ENCODE measurements at places on chromosomes 13 and 19. TPM values are rescaled to one million over a fixed set of nuclear protein-coding genes. Genes with fewer than 3 reads are reported as not detected.

GFY gene
- total RNA-seq = not detected

DNA sequence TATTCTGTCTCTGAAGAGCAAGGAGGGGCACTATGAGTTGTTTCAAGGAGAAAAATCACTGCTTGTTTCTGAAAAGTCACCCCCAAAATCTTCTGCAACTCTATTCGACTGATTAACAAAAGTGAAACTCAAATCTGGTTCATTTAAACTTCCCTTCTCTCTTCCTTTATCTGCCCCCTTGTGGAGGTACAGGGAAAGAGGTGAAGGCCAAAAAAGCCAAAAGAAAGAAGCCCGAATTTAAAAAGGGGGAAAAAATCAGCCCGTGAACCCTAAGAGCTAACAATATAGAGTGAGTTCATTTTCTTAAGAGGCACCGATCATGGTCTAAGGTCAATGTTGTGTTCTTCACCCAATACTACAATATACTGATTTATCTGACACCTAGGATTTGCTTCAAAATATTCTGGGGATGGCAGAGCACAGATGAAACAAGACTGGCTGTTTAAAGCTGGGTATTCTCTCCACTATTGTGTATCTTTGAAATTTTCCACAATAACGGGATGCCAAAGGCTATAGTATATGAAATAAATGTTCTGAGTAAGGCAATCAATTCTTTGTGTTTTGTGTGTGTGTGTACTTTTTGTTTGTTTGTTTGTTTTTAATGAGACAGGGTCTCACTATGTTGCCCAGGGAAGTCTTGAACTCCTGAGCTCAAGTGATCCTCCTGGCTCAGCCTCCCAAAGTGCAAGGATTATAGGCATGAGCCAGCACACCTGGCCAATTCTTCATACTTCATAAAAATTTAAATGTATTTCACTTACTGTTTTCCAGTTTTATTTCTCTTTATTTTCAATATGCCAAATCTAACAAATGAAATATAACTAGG is 55.0 kb upstream of the EEF1AKMT1 start:
- no peaks in the 10 kb centered on the region for H3K27me3 ChIP-seq
- peak; percentile 26 for DNase-seq
- no peak overlapping the region for H3K27ac ChIP-seq
- H3K4me3 ChIP-seq = peak overlapping the region; percentile 9
- peaks cover 3% of the 10 kb centered on the region for H3K36me3 ChIP-seq

GRCh38 chr13:93889430-93889951 is 590.0 kb downstream of the DCT start:
- H3K27ac ChIP-seq = no peak overlapping the region
- no peaks in the 10 kb centered on the region for H3K27me3 ChIP-seq
- no peak for DNase-seq
- H3K4me1 ChIP-seq = no peaks in the 10 kb centered on the region

GRCh38 chr13:32592082-32592481 is 5.8 kb downstream of the PDS5B start:
- no peak overlapping the region for H3K27ac ChIP-seq
- no peaks in the 10 kb centered on the region for H3K27me3 ChIP-seq
- no peak for DNase-seq
- no peaks in the 10 kb centered on the region for H3K4me1 ChIP-seq

COX7A1 gene
- total RNA-seq = 20.5 TPM

GRCh38 chr19:10260141-10260584 is 8.1 kb downstream of the MRPL4 start:
- no peaks in the 10 kb centered on the region for H3K27me3 ChIP-seq
- H3K4me3 ChIP-seq = no peak overlapping the region
- no peak overlapping the region for H3K27ac ChIP-seq
- H3K36me3 ChIP-seq = peaks cover 50% of the 10 kb centered on the region
- DNase-seq = no peak
- H3K4me1 ChIP-seq = peaks cover 3% of the 10 kb centered on the region

FAM216B gene
- total RNA-seq = 12.7 TPM

CEBPA gene
- total RNA-seq = 5.1 TPM

DNA sequence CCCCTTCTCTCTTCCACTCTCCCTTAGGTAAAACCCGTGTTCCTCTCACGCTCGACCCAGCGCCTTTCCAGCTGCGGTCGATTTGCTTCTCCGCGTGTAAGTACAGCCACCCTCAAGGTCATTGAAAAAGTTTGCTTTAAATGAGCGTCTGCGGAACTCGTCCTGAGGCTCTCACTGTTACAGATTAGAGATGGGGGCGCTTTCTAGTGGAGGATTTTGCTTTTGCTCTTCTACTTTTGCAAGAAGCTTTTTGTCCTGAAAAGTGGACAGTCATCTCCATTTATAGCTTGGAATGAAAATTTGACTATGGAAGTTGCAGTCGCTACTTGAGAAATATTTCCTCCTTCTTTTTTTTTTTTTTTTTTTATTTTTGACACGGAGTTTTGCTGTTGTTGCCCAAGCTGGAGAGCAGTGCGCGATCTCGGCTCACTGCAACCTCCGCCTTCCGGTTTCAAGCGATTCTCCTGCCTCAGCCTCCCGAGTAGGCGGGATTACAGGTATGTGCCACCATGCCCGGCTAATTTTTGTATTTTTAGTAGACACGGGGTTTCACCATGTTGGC is 595 bp upstream of the RAB20 start:
- H3K4me3 ChIP-seq = peak overlapping the region; percentile 85
- peaks cover 18% of the 10 kb centered on the region for H3K4me1 ChIP-seq
- peaks cover 36% of the 10 kb centered on the region for H3K27me3 ChIP-seq
- H3K27ac ChIP-seq = peak overlapping the region; percentile 50
- peaks cover 4% of the 10 kb centered on the region for H3K36me3 ChIP-seq

- no peak overlapping the region for H3K27ac ChIP-seq
- no peak overlapping the region for H3K4me3 ChIP-seq
- H3K4me1 ChIP-seq = peaks cover 15% of the 10 kb centered on the region
- DNase-seq = no peak
- no peaks in the 10 kb centered on the region for H3K27me3 ChIP-seq
These were observed 14.5 kb upstream of the SPC24 start for GRCh38 chr19:11169896-11170678.

GRCh38 chr13:22432690-22433089 is 748.1 kb upstream of the SGCG start:
- H3K27ac ChIP-seq = no peak overlapping the region
- no peaks in the 10 kb centered on the region for H3K4me1 ChIP-seq
- H3K27me3 ChIP-seq = no peaks in the 10 kb centered on the region
- no peak for DNase-seq
- H3K4me3 ChIP-seq = no peak overlapping the region
- no peaks in the 10 kb centered on the region for H3K36me3 ChIP-seq

DNA sequence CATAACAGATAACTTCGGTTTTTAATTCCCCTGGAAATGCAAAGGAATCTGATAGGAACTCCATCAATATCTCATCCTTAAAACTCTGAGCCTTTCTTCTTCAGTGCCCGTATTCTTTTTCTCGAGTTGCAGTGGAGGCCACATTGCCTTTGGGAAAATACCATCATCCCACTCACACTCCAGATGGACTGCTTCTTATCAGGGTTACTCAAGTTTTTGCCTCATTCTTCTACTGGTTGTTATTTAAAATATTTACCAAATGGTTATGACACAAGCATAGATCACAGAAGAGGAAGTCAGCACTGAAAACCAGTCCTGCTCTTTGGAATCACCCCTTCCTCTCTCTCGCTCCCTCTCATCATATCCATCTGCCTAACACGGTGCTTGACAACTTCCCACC is 1020.5 kb upstream of the SLC10A2 start:
- no peaks in the 10 kb centered on the region for H3K36me3 ChIP-seq
- no peaks in the 10 kb centered on the region for H3K4me1 ChIP-seq
- H3K27me3 ChIP-seq = no peaks in the 10 kb centered on the region
- DNase-seq = no peak

- H3K27me3 ChIP-seq = no peaks in the 10 kb centered on the region
- no peak overlapping the region for H3K4me3 ChIP-seq
- H3K4me1 ChIP-seq = no peaks in the 10 kb centered on the region
- no peak overlapping the region for H3K27ac ChIP-seq
- no peaks in the 10 kb centered on the region for H3K36me3 ChIP-seq
These were observed 7.1 kb upstream of the ACTL9 start for GRCh38 chr19:8705742-8706141.

- H3K27me3 ChIP-seq = no peaks in the 10 kb centered on the region
- no peak overlapping the region for H3K4me3 ChIP-seq
- no peak for DNase-seq
- no peaks in the 10 kb centered on the region for H3K36me3 ChIP-seq
These were observed 225.5 kb downstream of the KLF5 start for GRCh38 chr13:73284081-73284874.

ENOX1 gene
- 17.9 TPM for total RNA-seq

DNA sequence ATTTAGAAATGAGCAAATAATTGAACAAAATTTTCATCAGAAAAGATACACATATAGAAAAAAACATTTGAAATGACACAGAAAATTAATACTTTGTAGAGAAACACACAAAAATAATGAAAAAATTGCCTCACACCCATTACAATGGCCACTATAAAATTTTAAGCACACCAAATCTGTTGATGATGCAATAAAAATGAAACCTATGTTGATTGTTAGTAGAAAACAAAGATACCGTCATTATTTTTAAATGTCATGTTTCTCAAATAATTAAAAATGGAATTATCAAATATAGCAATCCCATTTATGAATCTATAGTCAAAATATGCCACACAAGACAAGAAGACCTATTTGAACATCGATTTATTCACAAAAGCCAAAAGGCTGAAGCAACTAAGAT is 90.5 kb downstream of the ZNF708 start:
- no peaks in the 10 kb centered on the region for H3K27me3 ChIP-seq
- no peak overlapping the region for H3K27ac ChIP-seq
- no peak overlapping the region for H3K4me3 ChIP-seq
- no peaks in the 10 kb centered on the region for H3K36me3 ChIP-seq
- H3K4me1 ChIP-seq = no peaks in the 10 kb centered on the region

MEDAG gene
- total RNA-seq = 12.1 TPM

DNA sequence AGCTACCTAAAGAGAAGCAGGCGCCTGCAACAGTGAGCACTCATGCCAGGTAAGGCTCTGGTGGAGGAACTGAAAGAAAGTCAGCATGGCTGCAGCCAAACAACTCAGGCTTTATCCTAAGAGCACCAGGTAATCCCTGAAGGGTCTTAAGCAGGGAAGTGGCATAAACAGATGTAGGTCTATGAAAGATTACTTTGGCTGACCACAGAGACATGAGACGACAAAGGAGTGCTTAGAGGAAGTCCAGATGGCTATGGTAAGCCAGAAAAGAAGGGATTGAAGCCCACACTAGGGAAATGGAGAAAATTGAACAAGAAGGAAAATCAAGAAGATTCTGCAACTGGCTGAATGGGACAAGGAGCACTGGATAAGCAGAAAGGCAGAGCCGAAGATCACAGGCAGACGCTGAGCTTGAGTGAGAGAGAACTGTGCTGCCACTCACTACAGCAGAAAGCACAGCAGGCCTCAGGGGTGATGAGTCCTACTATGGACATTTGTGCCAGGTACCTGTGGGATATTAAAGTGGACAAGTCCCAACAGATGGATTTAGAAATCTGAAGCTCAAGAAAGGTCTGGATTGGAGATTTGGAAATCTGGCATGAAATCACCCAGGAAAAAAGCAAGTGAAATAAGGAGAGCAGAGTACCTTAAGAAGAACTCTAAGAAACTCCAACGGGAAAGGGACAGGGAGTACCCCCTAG is 4.2 kb downstream of the RCBTB1 start:
- no peak overlapping the region for H3K27ac ChIP-seq
- peaks cover 4% of the 10 kb centered on the region for H3K4me1 ChIP-seq
- no peak for DNase-seq
- H3K36me3 ChIP-seq = peaks cover 12% of the 10 kb centered on the region

DNA sequence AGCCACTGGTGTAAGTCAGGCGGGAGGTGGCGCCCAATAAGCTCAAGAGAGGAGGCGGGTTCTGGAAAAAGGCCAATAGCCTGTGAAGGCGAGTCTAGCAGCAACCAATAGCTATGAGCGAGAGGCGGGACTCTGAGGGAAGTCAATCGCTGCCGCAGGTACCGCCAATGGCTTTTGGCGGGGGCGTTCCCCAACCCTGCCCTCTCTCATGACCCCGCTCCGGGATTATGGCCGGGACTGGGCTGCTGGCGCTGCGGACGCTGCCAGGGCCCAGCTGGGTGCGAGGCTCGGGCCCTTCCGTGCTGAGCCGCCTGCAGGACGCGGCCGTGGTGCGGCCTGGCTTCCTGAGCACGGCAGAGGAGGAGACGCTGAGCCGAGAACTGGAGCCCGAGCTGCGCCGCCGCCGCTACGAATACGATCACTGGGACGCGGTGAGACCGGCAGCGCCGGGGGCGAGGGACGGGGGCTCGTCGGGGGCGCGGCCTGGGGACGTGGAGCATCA is at the start of gene ALKBH7:
Gene ALKBH7, plus strand, starts transcription at position 201 of the 502 bp plus-strand sequence. Its CDS starts 27 bp downstream, at position 228.
- H3K27ac ChIP-seq = peak within 1 kb of the TSS; percentile 98
- peaks cover 31% of the 10 kb centered on the region for H3K4me1 ChIP-seq
- H3K27me3 ChIP-seq = no peaks in the 10 kb centered on the region
- H3K36me3 ChIP-seq = peaks cover 52% of the 10 kb centered on the region

GRCh38 chr19:44566984-44567383 is 37.5 kb upstream of the CEACAM20 start:
- H3K4me1 ChIP-seq = no peaks in the 10 kb centered on the region
- no peak overlapping the region for H3K27ac ChIP-seq
- no peaks in the 10 kb centered on the region for H3K36me3 ChIP-seq
- no peaks in the 10 kb centered on the region for H3K27me3 ChIP-seq

NLRP5 gene
- total RNA-seq = not detected

DNA sequence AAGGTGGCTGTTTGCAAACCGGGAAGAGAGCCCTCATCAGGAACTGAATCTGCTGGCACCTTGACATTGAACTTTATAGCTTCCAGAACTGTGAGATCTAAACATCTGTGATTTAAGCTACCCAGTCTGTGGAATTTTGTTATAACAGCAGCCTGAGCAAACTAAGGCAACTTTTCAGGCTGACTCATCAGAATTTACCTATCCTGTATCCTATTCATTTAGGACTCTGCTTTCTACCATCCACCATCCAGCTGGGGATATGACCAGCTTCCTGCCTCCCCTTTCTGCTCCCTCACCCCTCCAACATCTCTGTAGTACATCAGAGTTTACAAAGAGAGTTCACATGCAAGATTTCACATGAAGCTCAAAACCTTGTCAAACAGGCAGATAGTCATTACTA is 11.1 kb upstream of the CNMD start:
- no peaks in the 10 kb centered on the region for H3K36me3 ChIP-seq
- no peak overlapping the region for H3K27ac ChIP-seq
- no peak for DNase-seq
- no peak overlapping the region for H3K4me3 ChIP-seq
- no peaks in the 10 kb centered on the region for H3K4me1 ChIP-seq
- no peaks in the 10 kb centered on the region for H3K27me3 ChIP-seq

ZNF763 gene
- total RNA-seq = 5.7 TPM

All from spinal cord (tissue), 10 donors.